ENCODE measurements at places on chromosomes 3 and 15. TPM values are rescaled to one million over a fixed set of nuclear protein-coding genes. Genes with fewer than 3 reads are reported as not detected.

VWA5B2 gene
- total RNA-seq, result not detected

ADCY5 gene
- total RNA-seq, result 1.0 TPM

CHST13 gene
- total RNA-seq, result 0.34 TPM

ADAMTSL3 gene
- total RNA-seq, result 1.5 TPM

MYZAP gene
- total RNA-seq, result not detected

TAGLN3 gene
- 46.6 TPM for total RNA-seq

RETNLB gene
- total RNA-seq, result not detected

MST1R gene
- 0.32 TPM for total RNA-seq

SI gene
- not detected for total RNA-seq

MNS1 gene
- 6.2 TPM for total RNA-seq

IGSF11 gene
- total RNA-seq, result 4.1 TPM

AADACL2 gene
- not detected for total RNA-seq

PPP1R14D gene
- not detected for total RNA-seq

FAIM gene
- total RNA-seq, result 13.2 TPM

ABI3BP gene
- total RNA-seq, result not detected

RPP25 gene
- total RNA-seq, result 7.2 TPM

SLC12A1 gene
- not detected for total RNA-seq

DPP8 gene
- total RNA-seq, result 25.9 TPM

GPR149 gene
- total RNA-seq, result not detected

CCR8 gene
- not detected for total RNA-seq

GOLGA6D gene
- not detected for total RNA-seq

TMCO5A gene
- total RNA-seq, result not detected

NIT2 gene
- 33.1 TPM for total RNA-seq

ZNF774 gene
- total RNA-seq, result 1.9 TPM

NANOGP8 gene
- total RNA-seq, result 1.5 TPM

RASGRP1 gene
- 2.5 TPM for total RNA-seq

CSPG5 gene
- total RNA-seq, result 1.7 TPM

CIP2A gene
- total RNA-seq, result 44.4 TPM

USP50 gene
- total RNA-seq, result 0.46 TPM

KLHL40 gene
- total RNA-seq, result not detected

NLGN1 gene
- total RNA-seq, result 27.7 TPM

RLBP1 gene
- 1.3 TPM for total RNA-seq

CCRL2 gene
- total RNA-seq, result not detected

A4GNT gene
- total RNA-seq, result not detected

FANCD2OS gene
- total RNA-seq, result not detected

SYNPR gene
- 0.59 TPM for total RNA-seq

YEATS2 gene
- 72.1 TPM for total RNA-seq
